ENCODE measurements at places on chromosomes 16 and 17.

DNA sequence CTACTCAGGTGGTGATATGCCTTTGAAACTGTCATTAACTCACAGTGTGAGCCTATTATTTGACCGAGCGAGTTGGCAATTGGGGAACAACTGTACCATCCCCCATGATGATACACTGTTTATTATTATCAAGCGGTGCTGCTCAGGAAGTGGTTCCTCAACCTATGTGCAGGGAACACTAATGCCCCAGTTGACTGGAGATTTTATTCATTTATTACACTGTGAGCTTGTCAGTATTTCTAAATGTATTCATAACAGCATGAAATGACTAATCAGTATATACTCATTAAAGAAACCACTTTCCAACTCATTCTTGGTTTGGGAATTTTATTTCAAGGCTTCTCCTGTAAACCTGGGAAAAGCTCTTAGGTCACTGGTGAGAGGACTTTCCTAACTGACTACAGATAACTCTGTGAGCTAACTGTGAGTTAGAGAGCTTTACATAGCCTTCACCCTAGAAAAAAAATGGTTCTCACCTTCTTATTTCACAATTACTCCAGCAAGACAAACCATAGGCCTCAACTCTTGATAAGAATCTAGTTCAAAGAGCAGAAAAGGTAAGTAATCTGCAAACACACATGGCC is 42.4 kb downstream of the NXPH3 start:
- DNase-seq, result no peak

GRCh38 chr17:19447085-19447583 is 36.1 kb downstream of the RNF112 start:
- peak; percentile 80 for DNase-seq

GRCh38 chr17:80471922-80472321 is 4.5 kb downstream of the NPTX1 start:
- DNase-seq, result no peak

DNA sequence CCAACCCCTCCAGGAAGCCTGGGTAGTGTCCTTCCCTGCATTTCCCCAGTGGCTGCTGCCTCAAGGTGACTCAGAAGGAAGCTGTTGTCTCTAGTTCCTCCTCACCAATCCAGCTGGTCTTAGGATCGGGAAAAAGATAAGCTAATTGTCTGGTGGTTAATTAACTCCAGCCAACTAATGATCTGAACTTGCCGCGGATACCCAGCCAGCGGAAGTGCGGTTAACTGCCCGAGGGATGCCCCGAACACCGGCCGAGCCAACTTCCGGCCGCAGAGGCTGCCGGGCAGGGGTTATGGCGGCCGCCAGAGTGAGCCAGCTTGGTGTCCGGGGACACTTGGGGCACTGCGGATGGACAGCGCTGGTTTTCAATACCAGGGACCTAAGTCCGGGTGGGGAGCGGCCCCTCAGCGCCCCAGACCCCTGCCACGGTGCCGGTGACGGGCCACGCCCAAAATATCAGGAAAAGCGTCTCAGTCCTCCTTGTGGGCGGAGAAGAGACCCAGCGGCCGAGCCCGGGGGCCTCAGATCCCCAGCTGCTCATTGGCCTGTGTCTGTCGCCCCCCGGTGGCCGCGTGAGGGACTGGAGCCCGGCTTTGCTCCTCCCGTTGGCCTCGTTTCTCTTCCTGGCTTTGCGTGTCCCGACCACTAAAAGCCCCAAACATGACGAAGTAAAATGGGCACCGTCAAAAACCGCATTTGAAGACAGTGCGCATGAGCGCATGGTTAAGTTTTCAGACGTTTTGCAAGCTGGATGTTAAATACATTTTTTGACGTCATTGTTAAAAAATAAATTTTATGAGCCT is 10.2 kb upstream of the PRSS22 start:
- DNase-seq, result peak; percentile 97

DNA sequence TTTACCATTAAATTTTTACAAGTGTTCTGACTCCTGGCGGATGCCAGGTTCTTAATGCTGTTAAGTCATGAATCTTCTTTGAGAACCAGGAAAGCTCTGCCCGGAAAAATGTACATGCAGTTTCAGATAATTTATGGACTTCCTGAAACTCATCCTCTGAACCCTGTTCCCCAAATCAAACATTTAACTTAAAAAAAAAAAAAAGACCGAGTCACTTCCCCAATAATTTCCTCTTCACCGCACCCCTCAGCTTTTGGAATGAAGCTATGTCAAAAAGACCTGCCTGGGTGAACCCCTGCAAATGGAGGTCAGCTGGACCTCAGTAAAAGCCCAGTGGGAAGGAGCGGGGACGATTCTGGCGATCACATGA is 15.0 kb downstream of the ZNF232 start:
- no peak for DNase-seq

All from WTC11 (cell line).